ENCODE measurements at places on chromosomes 7 and 10.

GRCh38 chr7:119102291-119102690 is 877.8 kb downstream of the ANKRD7 start:
- no peak for DNase-seq

- no peak for DNase-seq
These were observed 488.9 kb upstream of the NUPR2 start for GRCh38 chr7:56605146-56605545.

DNA sequence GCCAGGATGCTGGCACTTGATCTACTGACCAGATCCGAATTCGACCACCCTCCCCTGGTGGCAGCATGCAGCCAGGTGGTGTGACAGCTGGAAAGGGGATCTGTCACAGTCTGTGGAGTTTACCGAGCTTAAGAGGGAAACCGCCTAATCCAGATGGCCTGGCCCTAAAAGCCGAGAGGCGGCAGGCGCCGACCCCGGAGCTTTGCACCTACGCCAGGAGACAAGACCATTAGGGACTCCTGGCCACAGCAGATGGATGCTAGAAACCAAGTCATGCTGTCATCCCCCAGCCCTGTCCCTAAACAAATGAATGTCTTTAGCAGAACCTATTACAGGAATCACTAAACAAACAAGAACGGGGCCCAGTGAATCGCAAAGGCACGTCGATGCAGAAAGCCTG is 27.7 kb downstream of the RCC1L start:
- DNase-seq: no peak

GRCh38 chr10:123939591-123939990 is 48.0 kb upstream of the CPXM2 start:
- no peak for DNase-seq

DNA sequence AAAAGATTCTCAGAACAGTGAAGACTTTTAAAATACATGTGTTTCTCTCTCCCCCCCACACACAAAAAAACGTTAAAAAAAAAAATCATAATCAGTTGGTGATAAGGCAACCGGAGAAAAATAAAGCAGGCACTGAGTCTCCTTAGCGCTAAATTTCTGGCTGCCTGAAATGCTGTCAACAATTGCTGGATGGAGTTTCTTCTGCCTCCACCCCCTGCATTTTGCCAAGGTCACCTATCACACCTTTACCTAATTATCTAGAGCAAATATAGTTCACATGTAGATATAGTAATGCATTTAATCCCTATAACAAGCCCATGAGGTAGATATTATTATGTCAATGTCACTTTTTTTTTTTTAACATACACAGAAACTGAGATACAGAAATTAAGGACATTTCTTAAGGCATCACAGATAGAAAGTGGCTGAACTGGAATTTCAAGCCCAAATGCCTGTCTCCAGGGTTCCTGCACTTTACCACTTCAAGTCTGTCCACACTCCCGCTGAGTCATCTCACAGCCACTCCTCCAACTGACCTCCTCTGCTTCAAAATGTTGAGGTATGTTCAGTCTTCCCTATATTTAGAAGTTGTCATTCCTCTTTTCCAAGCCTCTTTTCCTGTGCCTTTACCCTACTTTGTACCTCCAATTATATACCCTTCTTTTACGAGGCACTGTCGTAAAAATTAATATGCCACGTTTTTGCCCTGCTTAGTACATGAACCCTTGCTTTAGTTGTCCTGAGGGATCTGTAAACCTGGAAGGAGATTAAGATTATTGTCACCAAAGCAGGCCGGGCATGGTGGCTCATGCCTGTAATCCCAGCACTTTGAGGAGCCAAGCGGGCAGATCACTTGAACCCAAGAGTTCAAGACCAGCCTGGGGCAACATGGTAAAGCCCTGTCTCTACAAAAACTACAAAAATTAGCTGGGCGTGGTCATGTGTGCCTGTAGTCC is 72.8 kb upstream of the MPP7 start:
- no peak for DNase-seq

GRCh38 chr10:42623929-42624328 is 14.4 kb downstream of the ZNF33B start:
- DNase-seq: no peak

DNA sequence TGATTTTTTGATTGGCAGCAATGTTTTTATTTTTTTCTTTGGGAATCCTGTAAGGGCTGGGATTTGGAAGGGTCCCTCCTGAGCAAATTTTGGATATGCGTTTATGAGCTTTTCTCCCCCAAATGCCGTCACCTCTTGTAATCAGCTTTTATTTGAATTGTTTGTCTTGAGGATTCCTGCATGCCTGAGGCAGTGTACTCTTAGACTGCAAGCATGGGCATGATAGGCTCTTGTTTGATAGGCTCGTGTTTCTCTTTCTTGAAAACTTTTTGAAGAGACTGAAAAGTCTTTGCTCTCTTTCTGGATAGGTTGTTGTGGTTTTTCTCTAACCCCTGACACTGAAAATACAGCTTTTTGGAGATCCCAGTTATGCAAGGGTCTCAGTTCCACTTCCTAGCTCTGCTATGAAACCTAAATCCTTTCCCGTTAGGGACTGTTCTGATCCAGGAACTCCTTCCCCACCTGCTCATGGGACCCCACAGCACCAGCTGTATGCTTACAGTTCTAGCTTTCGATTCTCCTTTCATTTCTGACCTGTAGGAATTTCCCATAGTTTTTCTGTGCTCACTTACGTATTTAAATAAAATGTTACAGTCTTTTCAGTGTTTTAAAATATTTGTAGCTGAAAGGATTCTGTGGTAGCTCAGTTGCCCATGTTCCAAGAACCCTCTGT is 17.2 kb downstream of the TSPAN13 start:
- DNase-seq: no peak

DNA sequence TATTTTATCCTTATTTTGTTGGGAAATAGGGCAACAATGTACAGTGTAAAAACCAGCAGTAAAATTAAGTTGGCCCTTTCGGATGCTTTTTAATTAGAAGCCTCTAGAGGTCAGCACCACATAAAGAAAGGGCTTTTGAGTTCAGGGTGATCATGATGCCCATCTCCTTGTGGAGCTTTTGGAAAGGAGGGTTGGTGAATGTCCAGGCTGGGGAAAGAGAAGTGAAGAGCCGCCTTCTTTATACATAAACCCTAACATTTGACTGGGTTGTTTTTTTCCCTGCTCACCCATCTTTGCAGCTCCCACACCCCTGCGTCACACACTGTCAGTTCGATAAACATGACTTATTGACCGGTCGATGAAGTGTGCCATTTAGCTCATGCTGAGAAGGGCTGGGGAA is 29.8 kb downstream of the MTURN start:
- no peak for DNase-seq

DNA sequence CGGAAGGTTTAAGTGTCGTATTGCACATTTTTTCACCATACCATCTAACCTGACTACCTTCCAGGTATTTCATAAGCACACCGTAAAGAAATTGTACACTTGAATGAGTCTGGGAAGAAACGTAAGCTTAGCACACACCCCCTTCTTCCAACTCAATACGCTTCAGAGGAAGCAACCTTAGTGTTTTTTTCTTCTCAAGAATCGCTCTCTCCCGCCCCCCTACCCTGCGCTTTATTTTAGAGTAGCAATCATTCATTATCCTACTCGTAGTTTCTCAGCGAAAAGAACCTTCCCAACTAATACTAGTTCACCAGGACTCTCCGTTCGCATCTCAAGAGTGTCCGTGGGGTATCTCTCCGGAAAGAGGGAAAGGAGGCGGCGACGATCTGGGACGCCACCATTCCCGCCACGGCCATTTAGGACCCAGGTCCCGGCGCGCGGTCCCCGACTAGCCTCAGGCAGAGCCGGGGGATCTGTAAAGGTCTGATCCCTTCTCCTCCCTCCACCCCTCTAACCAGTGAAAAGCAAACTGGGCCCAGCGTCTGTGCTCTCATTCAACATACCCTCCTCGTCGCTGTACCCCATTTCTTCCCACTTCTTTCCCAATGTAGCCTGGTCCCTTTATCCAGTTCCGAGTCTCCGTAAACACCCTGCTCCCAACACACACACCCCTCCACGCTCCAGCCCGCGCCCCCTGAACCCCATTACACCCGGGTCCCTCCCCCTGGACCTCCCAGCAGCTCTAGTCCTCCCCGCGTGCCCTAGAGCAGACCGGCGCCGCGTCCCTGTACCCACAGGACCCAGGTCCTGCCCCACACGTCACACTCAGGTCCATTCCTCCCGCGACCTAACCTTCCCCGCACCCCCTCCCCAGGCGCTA is 16.0 kb downstream of the MYOZ1 start:
- DNase-seq: no peak

DNA sequence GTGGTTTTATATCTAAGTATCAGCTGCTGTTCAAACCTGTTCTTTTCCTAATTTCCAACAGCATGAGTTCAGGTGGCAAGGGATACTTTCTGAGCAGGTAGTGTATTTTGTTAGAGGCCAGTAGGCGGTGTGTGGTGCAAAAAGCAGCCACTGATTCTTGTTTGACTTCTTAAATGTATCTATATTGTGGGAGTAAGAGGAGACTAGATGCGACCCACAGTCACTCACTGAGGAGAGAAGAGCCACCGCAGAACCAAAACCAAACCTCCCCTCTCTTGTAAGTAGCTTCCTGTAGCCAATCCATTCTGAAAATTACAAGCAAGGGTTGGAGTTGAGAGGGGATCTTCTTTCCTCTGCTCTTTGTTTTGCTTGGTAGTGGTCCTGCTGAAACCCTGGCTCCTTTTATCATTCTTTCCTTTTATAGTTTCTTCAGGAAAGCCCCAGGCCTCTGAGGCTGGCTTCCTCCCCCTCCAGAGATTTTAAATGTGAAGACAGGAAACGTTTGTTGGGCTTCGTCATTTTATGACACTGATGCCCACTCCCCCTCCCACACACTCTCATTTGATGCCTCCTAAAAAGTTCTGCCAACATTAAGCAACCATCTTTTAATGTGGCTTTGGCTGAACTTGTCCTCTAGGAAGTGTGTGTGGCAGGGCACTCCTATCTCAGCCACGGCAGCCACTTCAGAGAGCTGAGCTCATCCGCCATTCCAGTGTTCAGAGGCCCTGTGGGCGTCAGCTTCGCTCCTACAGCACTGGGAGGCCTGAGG is 566.0 kb downstream of the SUGCT start:
- no peak for DNase-seq

- DNase-seq: no peak
These were observed 3.3 kb downstream of the FRMPD2 start for GRCh38 chr10:48271047-48271730.

DNA sequence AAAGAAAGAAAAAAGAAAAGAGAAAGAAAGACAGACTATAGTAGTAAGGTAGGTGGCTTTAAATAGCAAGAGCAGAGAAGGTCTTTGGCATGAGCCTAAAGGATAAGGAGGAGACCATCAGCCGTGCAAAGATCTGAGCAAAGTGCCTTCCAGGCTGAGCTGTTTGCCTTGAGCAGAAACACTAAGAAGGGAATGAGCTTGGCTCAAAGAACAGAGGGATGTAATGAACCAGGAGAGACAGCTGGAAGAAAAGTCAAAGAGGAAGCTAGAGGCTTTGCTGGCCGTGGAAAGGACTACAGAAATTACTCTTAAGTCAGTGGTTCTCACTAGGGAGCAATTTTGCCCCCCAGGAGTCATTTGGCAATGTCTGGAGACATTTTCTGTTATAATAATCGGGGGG is 228.6 kb downstream of the FGFR2 start:
- no peak for DNase-seq

DNA sequence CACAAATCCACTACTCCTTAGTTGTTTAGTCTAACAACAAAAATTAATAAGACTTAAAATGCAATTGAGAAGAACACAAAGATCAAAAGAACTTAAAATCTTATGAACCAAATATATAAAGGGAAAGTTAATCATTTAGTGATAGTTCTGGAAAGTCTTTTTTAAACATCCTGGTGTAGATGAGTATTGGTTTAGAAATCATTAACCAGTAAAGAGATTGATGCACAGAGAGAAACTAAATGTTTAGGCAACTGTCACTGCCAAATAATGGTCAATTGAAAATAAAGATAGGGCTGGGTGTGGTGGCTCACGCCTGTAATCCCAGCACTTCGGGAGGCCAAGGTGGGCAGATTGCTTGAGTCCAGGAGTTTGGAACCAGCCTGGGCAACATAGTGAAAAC is 44.9 kb downstream of the SP8 start:
- no peak for DNase-seq

- DNase-seq: no peak
These were observed 15.4 kb downstream of the EPC1 start for GRCh38 chr10:32331606-32332005.

DNA sequence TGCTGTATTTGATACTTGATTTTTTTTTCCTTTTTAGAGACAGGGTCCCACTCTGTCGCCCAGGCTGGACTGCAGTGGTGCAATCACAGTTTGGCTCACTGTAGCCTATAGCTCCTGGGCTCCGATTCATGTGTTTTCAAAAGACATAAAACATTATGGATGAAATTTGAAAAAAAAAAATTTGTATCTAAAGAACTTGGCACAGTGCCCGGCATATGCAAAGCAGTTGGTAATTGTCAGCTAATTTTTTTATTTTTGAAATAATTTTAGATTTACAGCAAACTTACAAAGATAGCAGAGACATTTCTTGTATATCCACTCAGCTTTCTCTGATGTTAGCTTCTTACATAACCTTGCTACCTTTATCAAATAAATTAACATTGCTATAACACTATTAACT is 20.3 kb upstream of the SAMD8 start:
- DNase-seq: no peak

GRCh38 chr7:35802649-35803048 is 1.8 kb downstream of the SEPTIN7 start:
- DNase-seq: no peak

GRCh38 chr10:49528977-49529506 is 9.9 kb downstream of the ERCC6 start:
- DNase-seq: no peak

- no peak for DNase-seq
These were observed 296.9 kb downstream of the NRG3 start for GRCh38 chr10:82171899-82172298.

- no peak for DNase-seq
These were observed 332.9 kb downstream of the PTEN start for GRCh38 chr10:88196291-88196690.

DNA sequence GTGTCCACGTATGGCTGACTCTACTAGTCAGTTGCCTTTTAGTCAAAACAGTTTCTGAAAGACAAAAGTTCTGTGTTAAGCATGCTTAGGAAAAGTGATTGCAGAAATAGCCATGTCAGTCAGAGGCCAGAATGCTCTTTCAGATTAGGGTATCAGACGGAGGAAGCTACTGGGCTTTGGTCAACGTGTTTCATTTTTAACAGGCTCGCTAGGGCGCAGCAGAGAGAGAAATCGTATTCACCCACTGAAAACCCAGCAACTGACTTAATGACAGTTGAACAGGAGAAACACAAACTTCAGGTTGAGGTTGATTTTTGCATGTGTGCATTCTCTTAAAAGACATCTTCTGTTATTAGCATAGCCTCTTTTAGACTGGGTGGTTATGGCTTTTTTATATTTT is 322.6 kb upstream of the KIAA1217 start:
- DNase-seq: no peak

DNA sequence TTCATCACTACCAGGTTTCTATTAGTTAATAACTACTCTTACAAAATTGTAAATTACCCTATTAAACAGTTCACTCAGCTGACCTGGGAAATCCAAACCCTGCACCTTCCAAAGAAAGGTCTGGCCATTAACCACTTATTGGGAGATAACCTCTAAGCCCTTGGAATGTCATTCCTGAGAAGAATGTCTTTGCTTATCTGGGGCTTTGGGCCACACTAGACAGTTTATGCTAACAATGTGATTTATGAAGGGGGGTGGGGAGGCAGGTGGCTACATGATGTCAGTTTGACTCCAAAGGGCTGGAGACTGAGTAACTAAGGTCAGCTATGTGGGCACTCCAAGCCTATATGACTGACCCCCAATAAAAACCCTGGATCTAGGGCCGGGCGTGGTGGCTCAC is 50.7 kb downstream of the AKR1D1 start:
- no peak for DNase-seq

All from stimulated activated CD4-positive, alpha-beta T cell treated with anti-CD3 and anti-CD28 coated beads, Interleukin-15, amount 100 ng/mL, for 1 hour (primary cell).